Cardiac muscle cell (in vitro differentiated cells and primary cell): ENCODE measurements at places on chromosomes 12 and 14. TPM values are rescaled to one million over a fixed set of nuclear protein-coding genes. Genes with fewer than 3 reads are reported as not detected.

XPOT gene
- total RNA-seq: 32.1 and 33.9 TPM in 2 replicates

- H3K36me3 ChIP-seq: no peaks in the 10 kb centered on the region
- no peak overlapping the region for H3K4me3 ChIP-seq
- peak; percentile 41 for DNase-seq
- H3K27ac ChIP-seq: no peak overlapping the region
- H3K27me3 ChIP-seq: no peaks in the 10 kb centered on the region
These were observed 24.5 kb upstream of the KIF21A start for GRCh38 chr12:39467432-39467870.

GRCh38 chr14:105426416-105427130 lies 6.9 kb downstream of the MTA1 start:
- no peak for DNase-seq
- no peak overlapping the region for H3K4me3 ChIP-seq
- no peak overlapping the region for H3K27ac ChIP-seq
- no peaks in the 10 kb centered on the region for H3K36me3 ChIP-seq

DNA sequence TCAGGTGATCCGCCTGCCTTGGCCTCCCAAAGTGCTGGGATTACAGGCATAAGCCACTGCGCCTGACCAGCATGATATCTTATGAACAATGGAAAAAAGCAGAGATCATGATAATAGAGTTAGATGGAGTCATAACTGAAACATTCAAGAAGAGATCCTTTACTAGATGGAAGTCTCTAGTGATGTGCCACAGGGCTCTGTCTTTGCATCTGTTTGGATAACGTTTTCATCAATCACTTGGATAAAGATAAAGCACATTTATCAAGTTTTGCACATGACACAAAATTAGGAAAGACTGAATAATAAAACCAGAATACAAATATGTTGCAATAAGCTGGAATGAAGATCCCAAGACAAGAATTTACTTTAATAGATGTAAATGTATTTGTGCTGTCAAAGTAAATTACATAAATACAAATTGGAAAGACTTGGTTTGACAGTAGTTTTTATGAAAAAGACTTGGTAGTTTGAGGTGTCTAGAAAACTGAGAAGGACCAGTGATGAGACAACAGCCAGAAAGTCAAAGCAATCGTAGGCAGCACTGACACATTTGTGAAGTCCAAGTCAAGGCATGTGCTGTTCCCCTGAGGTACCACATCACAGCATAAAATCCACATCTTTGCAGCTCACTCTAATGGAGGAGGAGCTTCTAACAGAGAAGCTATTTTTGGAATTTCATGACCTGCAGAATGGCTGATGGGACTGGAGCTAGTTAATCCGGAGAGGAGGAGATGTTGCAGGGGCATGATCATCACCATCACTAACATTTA lies 28.5 kb downstream of the GPRC5A start:
- no peaks in the 10 kb centered on the region for H3K4me1 ChIP-seq
- no peaks in the 10 kb centered on the region for H3K36me3 ChIP-seq
- H3K27me3 ChIP-seq: no peaks in the 10 kb centered on the region
- no peak overlapping the region for H3K27ac ChIP-seq
- no peak for DNase-seq

DNA sequence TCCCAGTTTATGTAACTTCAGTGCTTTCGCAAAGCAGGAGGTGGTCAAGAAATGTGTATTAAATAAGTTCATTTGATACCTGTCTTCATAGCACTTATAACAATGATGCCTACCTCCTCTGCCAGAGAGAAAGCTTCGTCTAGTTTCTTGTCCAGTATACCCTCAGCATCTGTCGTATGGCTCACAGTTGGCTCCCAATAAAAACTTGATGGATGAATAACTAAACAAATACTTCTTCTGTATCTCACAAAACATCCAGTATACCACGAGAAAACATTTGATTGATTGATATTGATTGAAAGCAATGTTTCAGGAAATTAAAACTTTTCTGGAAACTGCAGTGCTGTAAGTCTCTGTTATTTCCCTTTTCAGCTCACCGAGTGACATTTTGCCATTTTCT lies 26.9 kb upstream of the PTGDR start:
- DNase-seq: no peak
- no peak overlapping the region for H3K4me3 ChIP-seq
- no peaks in the 10 kb centered on the region for H3K36me3 ChIP-seq
- no peaks in the 10 kb centered on the region for H3K4me1 ChIP-seq
- H3K27me3 ChIP-seq: no peaks in the 10 kb centered on the region

DNA sequence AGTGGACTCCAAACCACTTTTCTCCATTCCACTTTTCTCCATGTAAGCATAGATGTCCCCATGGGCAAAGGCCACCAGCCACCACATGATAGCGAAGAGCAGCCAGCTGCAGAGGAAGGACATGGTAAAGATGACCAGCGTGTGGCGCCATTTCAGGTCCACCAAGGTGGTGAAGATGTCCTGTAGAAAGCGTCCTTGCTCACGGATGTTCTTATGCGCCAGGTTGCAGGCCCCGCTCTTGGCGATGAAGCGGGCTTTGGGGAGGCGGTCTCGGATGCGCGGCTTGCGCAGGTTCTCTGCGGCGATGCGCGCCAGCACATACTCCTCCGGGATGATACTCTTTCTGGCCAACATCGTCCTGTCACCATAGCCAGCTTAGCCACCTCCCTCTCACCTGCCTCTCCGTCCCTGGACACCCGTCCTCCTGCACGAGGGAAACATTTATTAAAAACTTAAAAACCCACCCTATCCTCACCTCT lies 1.2 kb downstream of the KCNJ8 start:
- peak overlapping the region; percentile 56 for H3K4me3 ChIP-seq
- H3K4me1 ChIP-seq: peaks cover 13% of the 10 kb centered on the region
- no peak overlapping the region for H3K27ac ChIP-seq
- DNase-seq: peak; percentile 57

DNA sequence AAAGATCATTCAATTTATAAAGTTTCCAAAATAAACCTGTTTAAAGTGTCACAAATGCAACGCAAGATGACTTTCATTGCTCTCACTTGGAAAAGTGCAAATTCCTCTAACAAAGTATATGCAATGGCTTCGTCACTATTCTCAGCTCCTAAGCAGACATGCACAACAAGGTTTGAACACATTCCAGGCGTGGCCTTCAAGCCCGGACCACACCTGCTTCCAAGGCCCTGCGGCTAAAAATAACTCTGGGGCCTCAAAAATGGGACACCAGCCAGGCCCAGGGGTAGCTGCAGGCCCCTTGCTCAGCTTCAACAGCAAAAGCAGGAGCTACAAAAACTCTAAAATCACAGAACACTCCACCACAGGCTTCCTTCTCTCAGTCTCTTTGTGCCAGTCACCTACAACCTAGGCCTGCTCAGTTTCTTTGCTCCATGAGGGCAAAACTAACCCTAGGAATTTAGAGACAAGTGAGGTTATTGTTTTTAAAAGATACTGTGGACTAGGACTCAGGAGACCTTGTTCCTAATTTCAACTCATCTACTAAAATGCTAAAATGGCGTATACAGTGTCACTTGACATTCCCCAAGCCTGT lies 29.3 kb downstream of the DUSP16 start:
- H3K4me1 ChIP-seq: peaks cover 36% of the 10 kb centered on the region
- no peak overlapping the region for H3K4me3 ChIP-seq
- no peaks in the 10 kb centered on the region for H3K27me3 ChIP-seq
- H3K27ac ChIP-seq: peak overlapping the region; percentile 89
- H3K36me3 ChIP-seq: no peaks in the 10 kb centered on the region

- no peak overlapping the region for H3K27ac ChIP-seq
- no peak for DNase-seq
- no peaks in the 10 kb centered on the region for H3K4me1 ChIP-seq
- no peak overlapping the region for H3K4me3 ChIP-seq
These were observed 155.2 kb downstream of the TTC7B start for GRCh38 chr14:90660865-90661570.

DNA sequence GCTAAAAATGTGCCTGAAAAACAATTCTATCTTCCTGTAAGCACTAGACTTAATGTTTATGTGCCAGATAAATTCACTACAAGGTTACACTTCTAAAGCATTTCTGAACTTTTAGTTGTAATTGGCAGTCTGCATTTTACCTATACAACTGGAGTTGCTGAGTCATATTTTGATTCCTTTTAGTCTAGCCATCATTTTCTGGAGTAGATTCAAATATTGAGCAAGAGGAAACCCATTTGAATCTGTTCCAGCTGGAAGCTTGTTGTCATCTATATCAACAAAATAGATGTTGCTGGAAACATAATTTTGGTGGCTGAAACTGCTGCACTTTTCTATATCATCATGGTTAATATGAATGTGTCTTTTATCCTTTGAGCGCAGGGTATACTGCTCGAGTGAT lies 122.2 kb upstream of the CCDC175 start:
- H3K27ac ChIP-seq: no peak overlapping the region
- no peaks in the 10 kb centered on the region for H3K36me3 ChIP-seq
- H3K4me3 ChIP-seq: no peak overlapping the region
- H3K4me1 ChIP-seq: no peaks in the 10 kb centered on the region

GRCh38 chr12:89524541-89525304 lies at the start of gene GALNT4:
Gene GALNT4, minus strand, starts transcription at chr12:89524796. Its CDS starts 247 bp downstream, at chr12:89524549.
- peak; percentile 90 for DNase-seq
- H3K36me3 ChIP-seq: no peaks in the 10 kb centered on the region
- peaks cover 9% of the 10 kb centered on the region for H3K4me1 ChIP-seq
- H3K27me3 ChIP-seq: no peaks in the 10 kb centered on the region
- peak within 1 kb of the TSS; percentile 53 for H3K27ac ChIP-seq

DNA sequence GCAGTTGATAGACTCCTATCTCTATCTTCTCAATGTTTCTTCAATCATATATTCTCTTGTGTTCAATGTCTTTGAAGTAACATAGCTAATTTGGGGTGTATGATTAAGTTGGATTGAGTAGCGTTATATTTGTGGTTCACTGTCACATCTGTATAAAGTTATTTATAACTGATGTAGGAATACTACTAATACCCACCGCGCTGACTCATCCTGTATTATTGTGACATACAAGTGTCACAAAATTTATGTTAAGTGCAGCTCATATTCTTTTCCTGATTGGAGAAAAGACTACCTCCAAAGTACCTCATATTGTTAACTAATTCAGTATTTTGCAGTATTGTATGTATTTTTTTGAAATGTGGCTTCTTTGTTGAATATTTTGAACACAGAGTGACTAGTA lies 940.8 kb downstream of the SLC6A15 start:
- H3K27me3 ChIP-seq: no peaks in the 10 kb centered on the region
- no peaks in the 10 kb centered on the region for H3K4me1 ChIP-seq
- H3K27ac ChIP-seq: no peak overlapping the region
- no peaks in the 10 kb centered on the region for H3K36me3 ChIP-seq

- no peak for DNase-seq
- peaks cover 46% of the 10 kb centered on the region for H3K36me3 ChIP-seq
- no peak overlapping the region for H3K4me3 ChIP-seq
- H3K27me3 ChIP-seq: no peaks in the 10 kb centered on the region
- H3K4me1 ChIP-seq: no peaks in the 10 kb centered on the region
These were observed 55.7 kb downstream of the SFSWAP start for GRCh38 chr12:131766382-131767107.

GRCh38 chr14:33957993-33958392 lies 7.1 kb upstream of the EGLN3 start:
- no peak for DNase-seq
- no peaks in the 10 kb centered on the region for H3K27me3 ChIP-seq
- H3K27ac ChIP-seq: no peak overlapping the region
- peaks cover 6% of the 10 kb centered on the region for H3K4me1 ChIP-seq

- H3K4me1 ChIP-seq: no peaks in the 10 kb centered on the region
- DNase-seq: no peak
- no peak overlapping the region for H3K27ac ChIP-seq
- H3K36me3 ChIP-seq: no peaks in the 10 kb centered on the region
- no peaks in the 10 kb centered on the region for H3K27me3 ChIP-seq
- no peak overlapping the region for H3K4me3 ChIP-seq
These were observed 22.5 kb upstream of the GALNT9 start for GRCh38 chr12:132351751-132352495.

VSX2 gene
- total RNA-seq: not detected in 2 replicates

- no peak overlapping the region for H3K4me3 ChIP-seq
- H3K27me3 ChIP-seq: no peaks in the 10 kb centered on the region
- DNase-seq: no peak
- H3K36me3 ChIP-seq: no peaks in the 10 kb centered on the region
These were observed 101.2 kb upstream of the EGLN3 start for GRCh38 chr14:34051966-34052657.

DTD2 gene
- 40.1 and 45.2 TPM in 2 replicates for total RNA-seq

- H3K4me1 ChIP-seq: no peaks in the 10 kb centered on the region
- no peak for DNase-seq
- no peak overlapping the region for H3K4me3 ChIP-seq
- no peaks in the 10 kb centered on the region for H3K36me3 ChIP-seq
These were observed 251.1 kb upstream of the RMST start for GRCh38 chr12:97211416-97211930.

RNFT2 gene
- total RNA-seq: 17.5 and 19.1 TPM in 2 replicates

TCL1A gene
- total RNA-seq: not detected in 2 replicates

GRCh38 chr14:32366256-32366879 lies 37.3 kb downstream of the AKAP6 start:
- peak; percentile 51 for DNase-seq
- H3K4me3 ChIP-seq: no peak overlapping the region
- H3K36me3 ChIP-seq: no peaks in the 10 kb centered on the region

DNA sequence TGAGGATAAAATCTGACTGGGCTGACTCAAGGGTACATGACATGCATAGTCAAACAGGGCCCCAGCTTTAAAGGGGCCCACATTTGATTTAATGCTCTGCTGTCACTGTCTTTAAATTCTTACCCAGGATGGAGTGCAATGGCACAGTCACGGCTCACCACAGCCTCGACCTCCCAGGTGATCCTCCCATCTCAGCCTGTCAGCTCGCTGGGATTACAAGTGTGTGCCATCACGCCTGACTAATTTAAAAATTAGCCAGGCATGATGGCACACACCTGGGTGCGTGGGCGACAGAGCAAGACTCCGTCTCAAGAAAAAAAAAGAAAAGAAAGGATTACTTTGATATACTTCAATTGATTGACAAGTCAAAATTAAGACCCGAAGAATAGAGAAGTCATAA lies 9.2 kb upstream of the PLBD1 start:
- no peaks in the 10 kb centered on the region for H3K4me1 ChIP-seq
- no peak overlapping the region for H3K27ac ChIP-seq
- DNase-seq: no peak
- no peak overlapping the region for H3K4me3 ChIP-seq
- H3K27me3 ChIP-seq: no peaks in the 10 kb centered on the region
- H3K36me3 ChIP-seq: no peaks in the 10 kb centered on the region

KLRD1 gene
- total RNA-seq: 0.04 and 0.42 TPM in 2 replicates

DNA sequence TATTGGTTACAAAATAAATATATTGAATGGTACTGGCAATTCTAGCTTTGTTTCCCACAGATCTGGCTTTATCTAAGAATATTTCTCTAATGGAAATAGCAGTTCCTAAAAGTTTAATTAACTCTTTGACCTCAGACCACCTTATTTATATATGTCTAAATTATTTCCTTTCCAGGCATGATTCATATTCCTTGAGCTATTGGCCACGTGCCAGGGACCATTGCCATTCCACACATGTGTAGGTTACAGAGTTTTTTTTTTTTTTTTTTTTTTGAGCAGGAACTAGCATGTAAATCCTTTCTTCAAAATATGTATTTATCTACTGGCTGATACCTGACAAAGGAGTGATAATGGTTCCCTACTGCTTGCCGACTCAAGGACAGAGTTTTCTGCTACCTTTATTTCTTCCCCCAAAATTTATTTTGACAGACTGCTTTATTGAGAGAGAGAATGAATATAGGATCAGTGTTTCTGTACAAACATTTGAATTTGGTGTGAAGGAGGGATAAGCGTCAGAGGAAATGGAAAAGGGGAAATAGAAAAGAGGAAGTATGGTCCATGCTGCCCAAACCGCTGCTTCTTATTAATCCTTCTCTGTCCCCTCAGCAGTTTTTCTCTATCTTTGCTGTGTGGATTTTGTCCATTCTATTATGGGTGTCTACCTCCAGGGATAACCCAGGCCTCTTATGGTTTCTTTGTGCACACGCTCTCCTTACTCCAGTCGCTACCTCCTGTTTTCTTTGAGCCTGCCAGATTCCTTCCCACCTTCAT lies 36.4 kb downstream of the PDE3A start:
- H3K4me1 ChIP-seq: peaks cover 3% of the 10 kb centered on the region
- no peaks in the 10 kb centered on the region for H3K36me3 ChIP-seq
- no peaks in the 10 kb centered on the region for H3K27me3 ChIP-seq
- H3K4me3 ChIP-seq: no peak overlapping the region
